ENCODE measurements at places on chromosomes 16 and 17.

GRCh38 chr17:2867441-2868424 lies 71.5 kb downstream of the RAP1GAP2 start:
- DNase-seq: no peak

GRCh38 chr16:3046641-3047386 lies 453 bp downstream of the MMP25 start:
- DNase-seq: no peak

DNA sequence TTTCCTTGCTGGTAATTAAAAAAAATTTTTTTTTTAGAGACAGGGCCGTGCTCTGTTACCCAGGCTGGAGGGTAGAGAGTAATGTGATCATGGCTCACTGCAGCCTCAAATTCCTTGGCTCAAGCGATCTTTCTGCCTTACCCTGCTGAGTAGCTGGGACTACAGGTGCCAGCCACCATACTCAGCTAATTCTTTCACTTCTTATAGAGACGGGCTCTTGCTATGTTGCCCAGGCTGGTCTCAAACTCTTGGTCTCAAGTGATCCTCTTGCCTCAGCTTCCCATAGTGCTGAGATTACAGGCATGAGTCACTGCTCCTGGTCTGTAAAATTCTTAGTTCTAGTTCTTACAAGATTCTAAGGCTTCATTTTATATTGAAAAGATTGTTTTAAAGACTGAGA lies 11.1 kb downstream of the SMIM36 start:
- no peak for DNase-seq

- DNase-seq: no peak
Observed at GRCh38 chr17:1588821-1589585, 26.4 kb upstream of the PITPNA start.

DNA sequence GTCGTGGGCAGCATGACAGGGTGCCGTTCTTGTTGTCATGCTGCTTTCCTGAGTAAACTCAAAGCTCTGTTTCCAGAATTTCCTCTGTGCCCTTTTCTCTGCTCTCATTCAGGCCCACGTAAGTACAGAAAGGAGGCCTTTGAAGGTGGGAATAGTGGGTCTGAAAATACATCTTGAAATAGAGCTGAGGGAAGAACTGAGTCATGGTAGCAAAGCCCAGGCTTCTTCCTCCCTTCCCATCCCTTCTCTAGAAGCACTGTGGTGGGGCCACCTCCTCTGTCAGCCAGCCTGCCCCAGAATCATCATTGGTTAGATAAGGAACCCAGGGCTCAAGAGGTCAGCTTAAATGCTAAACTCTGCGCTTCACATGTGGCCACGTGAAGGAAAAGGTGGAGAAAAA lies 9.4 kb downstream of the CTRL start:
- DNase-seq: no peak

- DNase-seq: no peak
Observed at GRCh38 chr17:28737770-28738679, 5.8 kb upstream of the TRAF4 start.

DNA sequence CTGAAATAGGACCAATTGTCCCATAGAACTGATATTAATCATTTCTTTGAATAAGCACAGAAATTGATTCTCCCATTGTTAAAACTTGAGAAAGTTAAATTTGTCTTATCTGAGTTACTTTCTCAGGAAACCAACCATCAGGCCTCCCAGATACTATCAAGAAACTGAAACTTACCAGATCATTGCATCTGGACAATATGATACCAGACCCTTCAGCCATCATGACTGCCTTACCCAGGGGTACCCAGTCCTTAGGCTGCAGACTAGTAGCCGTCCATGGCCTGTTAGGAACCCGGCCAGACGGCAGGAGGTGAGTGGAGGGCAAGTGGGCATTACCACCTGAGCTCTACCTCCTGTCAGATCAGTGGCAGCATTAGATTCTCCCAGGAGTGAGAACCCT lies 7.8 kb downstream of the STXBP4 start:
- no peak for DNase-seq

DNA sequence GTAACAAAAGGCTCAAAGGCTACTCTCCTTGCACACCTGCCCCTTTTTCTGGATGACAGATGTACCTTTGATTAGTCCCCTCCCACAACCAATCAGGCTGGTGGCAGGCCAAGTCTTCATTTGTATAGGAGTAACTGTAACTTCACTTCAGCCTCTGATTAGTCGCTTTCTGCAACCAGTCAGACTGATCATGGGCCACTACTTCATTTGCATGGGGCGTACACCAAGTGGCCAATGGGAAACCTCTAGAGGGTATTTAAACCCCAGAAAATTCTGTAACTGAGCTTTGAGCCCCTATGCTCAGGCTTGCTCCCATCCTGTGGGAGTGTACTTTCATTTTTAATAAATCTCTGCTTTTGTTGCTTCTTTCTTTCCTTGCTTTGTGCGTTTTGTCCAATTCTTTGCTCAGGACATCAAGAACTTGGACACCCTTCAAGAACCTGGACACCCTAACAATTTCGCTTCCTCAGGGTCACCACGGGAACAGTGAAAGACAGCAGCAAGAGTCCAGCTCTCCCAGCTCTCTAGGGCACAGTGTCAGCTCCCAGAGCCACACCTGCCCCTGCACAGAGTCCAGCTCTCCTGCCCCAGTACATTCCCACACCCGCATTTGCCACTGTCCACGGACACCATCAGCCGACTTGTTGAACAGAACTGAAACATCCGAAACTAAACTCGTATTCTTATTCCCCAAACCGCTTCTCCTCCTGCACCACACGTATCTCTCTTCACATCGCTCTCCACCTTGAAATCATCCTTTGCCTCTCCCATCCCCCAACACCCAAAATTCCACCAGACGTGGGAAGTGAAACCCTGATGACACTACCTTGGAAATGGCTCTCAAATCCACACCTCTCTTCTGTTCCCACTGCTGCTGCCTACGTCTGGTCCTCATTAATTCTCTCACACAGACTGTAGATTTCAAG lies 53.4 kb downstream of the ABCC12 start:
- DNase-seq: no peak

DNA sequence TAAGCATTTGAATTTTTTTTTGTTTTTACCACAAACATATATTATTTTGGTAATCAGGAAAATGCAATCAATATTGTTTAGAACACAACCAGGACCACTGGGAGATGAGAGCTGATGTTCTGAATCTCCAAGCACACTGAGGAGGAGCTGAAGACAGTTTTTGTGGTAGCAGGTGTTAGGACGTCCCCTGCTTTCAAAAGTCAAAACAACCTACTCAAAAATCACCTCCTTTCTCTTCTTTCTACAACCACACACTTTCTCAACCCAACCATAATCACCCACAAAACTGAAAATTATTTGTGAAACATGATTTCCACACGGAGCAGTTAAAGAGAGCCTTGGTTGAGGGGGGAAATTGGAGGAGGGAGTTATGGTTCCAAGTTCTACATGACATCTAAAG lies 26.7 kb upstream of the CFAP20 start:
- DNase-seq: no peak

GRCh38 chr16:81908466-81909262 lies 102.6 kb downstream of the SDR42E1 start:
- DNase-seq: no peak

DNA sequence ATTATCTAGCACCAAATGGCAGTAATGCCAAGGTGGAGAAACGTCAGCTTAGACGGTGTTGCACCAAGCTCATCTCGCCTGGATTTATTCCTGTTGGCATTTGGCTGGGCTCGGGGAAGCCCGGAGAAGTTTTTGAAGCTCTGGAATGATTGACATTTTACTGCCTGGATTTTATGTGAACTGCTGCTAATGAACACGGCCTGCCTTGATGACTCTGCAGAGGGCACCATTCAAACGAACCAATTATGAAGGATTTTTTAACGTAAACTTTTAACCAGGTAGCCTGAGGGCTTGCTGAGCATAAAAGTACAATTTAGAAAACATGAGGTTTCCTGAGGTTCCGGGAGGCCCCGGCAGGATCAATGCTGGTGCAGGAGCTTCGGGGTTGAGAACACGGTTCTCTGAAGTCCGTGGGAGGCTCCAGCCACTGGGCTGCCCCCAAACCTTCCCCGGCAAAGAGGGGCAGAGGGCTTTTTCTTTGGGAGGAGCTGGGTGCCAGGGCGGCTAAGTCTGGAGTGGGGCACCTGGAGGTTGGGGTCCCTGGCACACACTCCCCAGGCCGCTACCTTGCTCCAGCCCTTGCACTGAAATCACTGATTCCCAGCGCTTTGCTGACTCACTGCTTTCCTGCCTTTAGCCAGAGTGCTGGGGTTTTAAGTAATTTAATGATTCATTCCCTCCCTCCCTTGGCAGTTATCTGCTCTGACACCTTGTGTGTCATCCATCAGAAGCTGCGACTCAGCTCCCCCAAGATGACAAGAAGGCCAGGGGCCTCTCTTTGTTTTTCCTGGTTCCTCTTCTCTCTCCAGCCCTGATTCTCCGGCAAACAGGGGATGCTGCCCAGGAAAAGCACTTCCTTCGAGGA lies 161.2 kb upstream of the IRX3 start:
- no peak for DNase-seq

- DNase-seq: no peak
Observed at GRCh38 chr17:60073621-60074020, 5.1 kb downstream of the HEATR6 start.

DNA sequence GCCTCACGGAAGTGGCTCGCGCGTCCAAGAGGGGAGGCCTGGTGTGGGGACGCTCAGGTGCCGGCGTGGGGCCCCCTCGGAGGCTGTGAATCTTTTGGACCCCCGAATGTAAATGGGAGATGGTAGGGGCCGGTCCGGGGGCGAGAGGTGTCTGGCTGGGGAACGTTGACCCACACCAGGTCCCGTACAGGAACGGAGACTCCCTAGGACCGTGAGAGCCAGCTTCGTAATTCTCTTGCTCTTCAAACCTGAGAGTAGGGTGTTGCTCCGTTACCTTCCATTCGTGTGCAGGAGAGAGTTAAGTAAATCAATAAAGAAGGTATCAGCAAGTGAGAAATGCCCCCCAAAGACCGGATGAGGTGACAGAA lies 481 bp downstream of the LYRM1 start:
- DNase-seq: no peak

- no peak for DNase-seq
Observed at GRCh38 chr17:77285594-77286390, 145.0 kb downstream of the SEC14L1 start.

GRCh38 chr17:37506678-37507077 lies 17.0 kb downstream of the DUSP14 start:
- DNase-seq: no peak

- DNase-seq: peak; percentile 88
Observed at GRCh38 chr17:38868817-38869525, 887 bp upstream of the LASP1 start.

GRCh38 chr17:80959330-80960036 lies 32.2 kb upstream of the CHMP6 start:
- DNase-seq: no peak

- DNase-seq: no peak
Observed at GRCh38 chr17:67244431-67245072, 444 bp downstream of the HELZ start.

- DNase-seq: no peak
Observed at GRCh38 chr16:4455951-4456350, 18.5 kb downstream of the NMRAL1 start.

- no peak for DNase-seq
Observed at GRCh38 chr16:83586461-83587200, 221.1 kb upstream of the HSBP1 start.

DNA sequence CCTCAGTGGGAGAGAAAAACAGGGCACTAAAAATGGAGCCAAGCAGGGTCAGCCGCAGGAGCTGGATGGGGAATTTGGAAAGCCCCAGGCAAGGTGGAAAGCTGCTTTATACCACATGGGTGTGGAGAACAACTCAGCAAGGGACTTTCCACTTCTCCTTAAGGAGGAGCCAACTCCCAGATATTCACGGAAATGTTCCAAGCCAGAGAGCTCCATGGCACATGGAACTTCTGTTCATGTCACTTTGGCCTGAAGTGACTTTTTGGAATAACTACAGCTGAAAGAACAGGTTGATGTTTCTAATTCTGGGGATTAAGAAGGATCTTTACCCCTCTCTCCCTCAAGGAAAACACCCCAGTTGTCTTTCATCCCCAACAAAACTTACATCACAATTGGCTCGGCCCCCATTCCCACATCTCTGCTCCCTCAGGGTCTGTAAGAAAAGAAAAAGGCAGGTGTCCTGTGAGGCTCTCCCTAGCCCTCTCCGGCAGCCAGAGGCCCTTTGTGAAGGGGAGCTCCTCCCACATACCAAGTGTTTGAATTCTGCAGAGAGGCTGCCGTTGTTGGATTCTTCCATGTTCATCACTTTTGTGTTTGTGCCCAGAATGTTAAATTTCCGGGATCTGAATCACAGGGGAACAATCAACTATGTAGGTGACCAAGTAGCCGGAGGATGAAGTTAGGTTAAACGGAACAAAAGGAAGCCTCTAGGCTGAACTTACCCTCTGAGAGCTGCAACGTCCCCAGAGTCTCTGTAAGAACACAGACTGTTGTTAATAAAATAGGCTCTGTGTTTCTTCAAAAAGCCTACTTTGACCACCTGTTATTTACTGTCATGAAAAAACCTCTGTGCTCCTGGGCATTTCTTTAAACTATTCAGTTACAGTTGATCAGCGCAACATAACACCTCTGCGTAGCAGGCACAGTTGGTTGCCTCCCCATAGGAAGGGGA lies 41.0 kb downstream of the STAT5A start:
- DNase-seq: no peak

GRCh38 chr16:11204513-11205047 lies 51.4 kb downstream of the SOCS1 start:
- DNase-seq: no peak

DNA sequence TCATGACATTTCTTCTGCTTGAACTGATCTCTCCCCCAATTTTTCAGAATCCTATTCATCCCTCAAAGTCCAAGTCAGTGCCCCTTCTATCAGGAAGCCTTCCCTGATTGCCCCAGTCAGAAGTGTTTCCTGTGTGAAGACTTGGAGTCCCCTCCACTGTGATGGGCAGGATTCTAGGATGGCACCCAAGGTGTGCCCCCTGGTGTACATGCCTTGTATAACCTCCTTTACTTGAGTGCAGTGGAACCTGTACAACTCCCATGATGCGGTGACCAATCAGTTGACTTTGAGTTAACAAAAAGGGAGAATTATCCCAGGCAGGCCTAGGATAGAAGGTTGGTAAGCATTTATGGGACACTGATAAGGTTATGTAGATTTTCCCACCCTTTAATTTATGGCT lies 23.4 kb downstream of the MYH13 start:
- DNase-seq: no peak

GRCh38 chr16:70380248-70380918 lies 33.7 kb downstream of the DDX19A start:
- peak; percentile 65 for DNase-seq

- DNase-seq: no peak
Observed at GRCh38 chr16:82995924-82996441, 369.2 kb downstream of the CDH13 start.

GRCh38 chr16:68740628-68741346 lies 3.7 kb downstream of the CDH1 start:
- no peak for DNase-seq

DNA sequence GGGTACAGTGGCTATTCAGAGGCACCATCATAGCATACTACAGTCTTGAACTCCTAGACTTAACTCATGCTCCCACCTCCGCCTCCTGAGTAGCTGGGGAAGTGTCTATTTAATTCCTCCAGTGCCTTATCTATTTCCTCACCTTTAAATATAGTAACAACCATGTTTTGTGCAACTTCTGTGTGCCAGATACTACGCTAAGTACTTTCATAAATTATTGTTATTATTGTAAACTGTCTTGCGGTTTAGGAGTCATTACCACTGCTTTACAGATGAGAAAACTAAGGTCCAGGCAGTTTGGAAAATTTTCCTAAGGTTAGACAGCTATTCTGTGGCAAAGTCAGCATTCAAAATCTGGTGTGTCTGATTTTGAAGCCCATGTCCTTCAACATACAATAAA lies 359.1 kb upstream of the XYLT1 start:
- DNase-seq: no peak
